ACHN (cell line): ENCODE measurements at places on chromosomes 13 and 19.

GRCh38 chr19:49161987-49162386 is 4.4 kb downstream of the TRPM4 start:
- no peak for DNase-seq

DNA sequence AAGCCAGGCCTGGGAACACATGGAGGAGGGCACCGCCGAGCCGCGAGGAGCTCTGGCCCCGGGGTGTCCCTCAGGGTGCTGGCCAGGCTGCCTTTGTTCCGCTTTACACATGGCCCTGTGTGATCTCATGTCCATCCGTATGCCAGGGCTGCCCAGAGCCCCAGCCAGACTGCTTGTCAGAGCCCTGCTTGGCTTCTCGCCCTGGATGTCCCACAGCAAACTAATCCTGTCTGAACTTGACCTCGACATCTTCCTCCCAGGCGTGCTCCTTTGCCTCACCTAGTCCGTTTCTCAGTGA is 14.3 kb downstream of the BCKDHA start:
- DNase-seq = no peak

DNA sequence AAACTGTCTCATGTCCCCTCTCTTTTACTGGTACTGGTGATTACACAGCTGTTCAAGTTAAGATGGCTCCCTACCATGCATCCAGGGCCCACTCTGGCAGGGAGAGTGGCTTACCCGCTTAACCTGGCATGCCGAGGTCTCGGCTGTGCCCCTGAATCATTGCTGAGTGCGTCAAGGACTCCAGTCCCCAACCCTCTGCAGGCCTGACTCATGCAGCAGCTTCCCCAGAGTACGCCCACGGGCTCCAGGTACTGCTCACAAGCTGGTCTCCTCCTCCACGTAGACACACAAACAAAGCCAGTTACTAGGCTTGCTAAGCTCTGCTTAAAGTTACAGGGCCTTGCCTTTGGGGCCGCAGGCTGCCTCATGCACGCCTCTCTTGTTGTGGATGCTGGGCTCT is 447.4 kb downstream of the COG6 start:
- DNase-seq = no peak

DNA sequence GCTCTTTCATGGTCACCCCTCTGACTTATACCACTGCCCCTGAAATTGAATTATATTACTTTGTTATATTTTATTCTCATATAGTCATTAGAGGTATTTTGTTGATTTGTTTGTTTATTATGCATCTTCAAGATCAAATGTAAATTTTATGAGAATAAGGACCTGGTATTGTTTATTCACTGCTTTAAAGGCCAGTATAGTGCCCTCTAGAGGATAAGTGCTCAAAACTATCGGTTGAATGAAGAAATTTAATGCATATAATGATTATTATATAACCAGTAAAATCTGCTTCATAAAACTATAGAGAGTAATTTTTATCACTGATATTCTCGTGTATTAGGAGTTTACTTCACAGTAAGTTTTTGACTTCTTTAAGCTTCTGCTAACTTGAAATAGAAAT is 1401.9 kb downstream of the SLITRK1 start:
- peak; percentile 24 for DNase-seq

- no peak for DNase-seq
These were observed 22.4 kb upstream of the MIER2 start for GRCh38 chr19:366951-367350.

- DNase-seq = no peak
These were observed 678 bp downstream of the BCAT2 start for GRCh38 chr19:48810151-48810550.

GRCh38 chr13:106349080-106349931 is 186.2 kb downstream of the EFNB2 start:
- peak; percentile 27 for DNase-seq

GRCh38 chr13:37136187-37136586 is 30.7 kb upstream of the CSNK1A1L start:
- no peak for DNase-seq

- no peak for DNase-seq
These were observed 530.0 kb downstream of the RFC3 start for GRCh38 chr13:34347784-34348573.

GRCh38 chr13:79995334-79995733 is 345.6 kb downstream of the SPRY2 start:
- DNase-seq = peak; percentile 24
